ENCODE measurements at places on chromosomes 1 and 21.

DNA sequence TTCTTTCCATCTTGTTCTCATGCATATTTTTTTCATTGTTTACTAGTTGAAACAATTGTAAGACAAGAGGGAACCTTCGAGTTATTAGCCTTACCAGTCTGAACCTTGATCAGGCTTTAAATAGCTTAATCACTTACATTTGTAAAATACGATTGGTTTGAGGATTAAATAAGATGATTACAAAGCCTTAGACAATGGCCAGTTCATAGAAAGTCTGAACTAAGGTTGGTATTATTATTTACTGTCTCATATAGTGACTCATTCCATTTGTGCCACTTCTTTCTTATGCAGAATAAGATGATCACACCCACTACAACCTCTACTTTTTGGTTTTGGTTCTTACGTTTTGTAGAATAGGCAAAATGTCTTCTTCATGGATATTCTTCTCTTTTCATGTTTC, 94.1 kb downstream of the RPE65 start:
- DNase-seq, result no peak

GRCh38 chr1:64082459-64082858, 121.0 kb upstream of the UBE2U start:
- DNase-seq, result no peak

DNA sequence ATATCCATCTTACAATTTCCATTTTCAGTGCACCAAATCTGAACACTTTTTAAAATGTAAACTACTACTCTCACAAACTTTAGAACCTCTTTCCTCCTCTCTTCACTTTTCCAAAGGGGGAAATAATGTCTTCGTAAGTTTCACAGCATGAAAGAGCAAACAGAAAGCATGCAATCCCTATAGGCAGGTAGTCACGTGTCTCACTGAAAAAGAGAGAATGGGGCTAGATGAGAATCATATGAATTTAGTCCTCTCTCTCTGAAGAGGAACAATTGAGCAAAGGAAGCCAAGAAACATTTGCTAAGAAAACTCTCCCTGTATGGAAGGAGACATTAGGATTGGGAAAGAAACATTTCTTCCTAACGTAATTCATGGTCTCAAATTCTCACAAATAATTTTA, 613.9 kb downstream of the PLA2G4A start:
- DNase-seq, result no peak

DNA sequence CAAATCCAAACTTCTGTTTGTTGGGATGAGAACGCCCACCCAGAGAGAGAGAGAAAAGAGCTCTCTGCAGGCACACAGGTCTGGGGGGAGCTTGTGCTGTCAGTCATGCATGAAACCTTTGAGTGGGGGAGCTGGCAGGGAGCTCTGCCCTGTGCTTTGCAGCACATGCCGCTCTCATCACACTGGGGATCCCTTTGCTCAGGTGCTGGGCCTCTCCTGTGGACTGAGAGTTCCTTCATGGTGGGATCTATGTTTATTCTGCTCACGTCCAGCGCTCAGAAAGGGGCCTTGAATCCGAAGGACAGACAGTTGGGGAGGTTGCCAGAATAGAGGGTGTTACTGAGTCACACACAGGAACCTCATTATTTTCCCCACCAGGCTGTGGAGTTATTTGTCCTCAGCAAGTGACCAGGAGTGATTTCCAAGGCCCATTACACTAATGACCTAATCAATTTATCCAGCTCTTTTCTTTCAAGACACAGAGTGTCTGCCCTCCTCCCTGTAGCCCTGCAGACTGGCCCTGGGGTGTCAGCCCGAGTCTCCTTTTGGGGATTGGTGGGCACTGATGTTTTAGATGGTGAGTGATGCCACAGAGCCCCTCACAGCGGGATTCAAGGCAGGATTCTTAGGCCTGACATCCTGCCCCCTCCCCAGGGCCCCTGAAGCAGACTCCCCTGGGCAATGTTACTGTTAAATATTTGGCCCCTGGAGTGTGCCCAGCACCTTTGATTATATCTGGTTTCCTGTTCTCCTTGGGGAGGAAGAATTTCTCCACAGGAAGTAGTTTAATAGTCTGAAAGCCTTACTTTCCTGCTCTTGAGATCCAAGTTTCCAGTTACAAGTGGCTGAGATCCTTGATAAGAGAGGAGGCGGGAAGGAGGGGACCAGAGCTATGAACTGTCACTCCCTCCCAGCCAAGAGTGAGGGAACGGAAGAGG, 22.3 kb downstream of the MYBPH start:
- DNase-seq, result peak; percentile 57

All from renal pelvis (tissue), 12 donors.